ENCODE measurements at places on chromosomes 5 and 9.

DNA sequence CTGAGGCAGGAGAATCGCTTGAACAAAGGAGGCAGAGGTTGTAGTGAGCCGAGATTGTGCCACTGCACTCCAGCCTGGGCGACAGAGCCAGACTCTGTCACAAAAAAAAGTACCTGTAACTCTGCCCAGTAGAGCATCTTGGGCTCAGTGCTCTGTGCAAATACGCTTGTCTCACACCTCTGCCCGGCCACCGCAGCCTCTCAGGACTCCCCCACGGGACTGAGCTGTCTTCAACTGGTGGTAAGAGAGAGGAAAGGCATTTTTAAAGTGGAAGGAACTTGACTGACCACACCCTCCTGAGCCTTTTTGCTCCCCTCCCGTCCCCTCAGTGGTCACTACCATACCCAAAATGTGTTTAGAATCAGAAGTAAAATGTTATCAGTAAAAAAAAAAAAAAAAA is 174.3 kb upstream of the PIK3R1 start:
- DNase-seq: no peak

DNA sequence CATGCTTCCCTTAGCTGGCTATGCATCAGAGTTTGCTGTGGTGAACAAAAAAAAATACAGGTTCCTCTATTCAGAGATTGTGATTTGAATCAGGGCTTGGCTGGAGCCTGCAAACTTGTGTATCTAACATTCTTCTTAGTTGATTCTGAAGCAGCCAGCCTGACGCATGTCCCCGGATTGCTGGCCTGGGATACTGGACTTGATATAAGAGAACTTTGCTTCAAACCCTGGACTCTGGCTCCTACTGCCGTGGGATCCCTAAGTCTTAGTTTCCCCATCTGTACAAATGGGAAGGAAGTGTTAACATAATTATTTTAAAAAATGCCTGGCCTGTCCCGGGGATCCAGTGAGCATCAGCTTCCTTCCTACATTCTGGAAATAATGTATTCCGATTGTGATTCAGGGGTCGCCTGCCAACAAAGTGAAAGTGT is 292.8 kb downstream of the ARHGEF28 start:
- no peak for DNase-seq

- DNase-seq: no peak
Observed at GRCh38 chr5:152900332-152900731, 495.3 kb upstream of the NMUR2 start.

- no peak for DNase-seq
Observed at GRCh38 chr5:115948091-115948534, 14.2 kb upstream of the LVRN start.

- no peak for DNase-seq
Observed at GRCh38 chr5:14930486-14930885, 58.9 kb upstream of the ANKH start.

DNA sequence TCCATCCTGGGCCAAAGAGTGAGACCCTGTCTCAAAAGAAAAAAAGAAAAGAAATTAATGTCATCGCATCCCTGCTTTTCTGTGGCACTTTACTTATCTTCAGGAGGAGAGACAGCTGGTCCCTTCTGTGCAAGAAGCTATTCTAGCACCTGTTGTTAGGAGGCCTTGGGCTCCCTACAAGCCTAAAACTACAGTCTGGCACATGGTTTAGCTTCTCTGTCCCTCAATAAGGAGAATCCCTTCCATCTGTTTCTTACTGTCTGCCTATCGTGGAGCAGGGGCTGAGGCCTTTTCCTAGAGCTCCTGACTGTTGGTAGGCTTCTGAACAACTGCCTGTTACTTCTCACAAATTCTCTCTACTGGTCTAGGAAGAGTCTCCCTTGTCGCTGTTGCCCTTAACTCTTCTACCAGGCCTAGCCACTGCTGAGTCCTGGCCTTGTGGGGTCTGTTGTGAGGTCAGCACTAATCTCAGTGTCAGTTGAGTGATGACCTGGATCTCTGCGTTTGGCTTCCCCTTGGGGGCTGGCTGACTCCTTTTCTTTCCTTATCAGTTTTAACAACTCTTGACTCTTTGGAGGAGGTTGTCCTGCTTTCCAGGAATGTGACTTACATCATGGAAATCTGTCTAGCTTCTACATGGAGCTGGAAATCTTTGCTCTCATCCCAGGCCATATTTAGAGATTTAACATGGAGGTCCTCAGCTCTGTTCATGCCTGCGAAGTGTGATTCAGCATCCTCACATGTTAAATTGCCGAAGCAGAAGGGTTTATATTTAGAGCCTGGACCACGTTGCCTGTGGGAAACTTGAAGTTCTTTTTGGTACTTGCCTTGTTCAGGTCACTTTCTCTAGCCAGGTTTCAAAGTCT is 5.7 kb upstream of the GARNL3 start:
- no peak for DNase-seq

- no peak for DNase-seq
Observed at GRCh38 chr5:112847306-112847705, 13.8 kb upstream of the SRP19 start.

- no peak for DNase-seq
Observed at GRCh38 chr5:1925111-1926070, 42.7 kb upstream of the IRX4 start.

DNA sequence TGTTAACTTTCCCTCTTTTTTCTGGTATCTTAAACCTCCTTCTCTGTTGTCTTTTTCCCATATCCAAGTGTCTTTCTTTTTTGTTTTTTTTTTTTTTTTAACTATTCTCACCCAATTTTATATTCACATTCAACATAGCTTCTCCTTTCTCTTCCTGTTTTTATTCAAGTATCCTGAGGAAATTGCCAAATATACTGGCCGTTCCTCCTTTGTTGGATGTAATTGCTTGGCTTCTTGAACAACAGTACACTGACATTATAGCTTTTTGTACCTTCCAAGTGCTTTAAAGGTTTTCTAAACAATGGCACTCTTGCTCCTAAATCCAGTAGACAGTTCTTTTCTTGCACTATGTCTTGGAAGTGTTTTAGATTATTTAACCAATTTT is 1146.8 kb downstream of the MAT2B start:
- DNase-seq: no peak

- DNase-seq: no peak
Observed at GRCh38 chr9:2732492-2732891, 15.2 kb downstream of the KCNV2 start.

GRCh38 chr5:104443706-104444105 is 881.1 kb upstream of the NUDT12 start:
- no peak for DNase-seq

DNA sequence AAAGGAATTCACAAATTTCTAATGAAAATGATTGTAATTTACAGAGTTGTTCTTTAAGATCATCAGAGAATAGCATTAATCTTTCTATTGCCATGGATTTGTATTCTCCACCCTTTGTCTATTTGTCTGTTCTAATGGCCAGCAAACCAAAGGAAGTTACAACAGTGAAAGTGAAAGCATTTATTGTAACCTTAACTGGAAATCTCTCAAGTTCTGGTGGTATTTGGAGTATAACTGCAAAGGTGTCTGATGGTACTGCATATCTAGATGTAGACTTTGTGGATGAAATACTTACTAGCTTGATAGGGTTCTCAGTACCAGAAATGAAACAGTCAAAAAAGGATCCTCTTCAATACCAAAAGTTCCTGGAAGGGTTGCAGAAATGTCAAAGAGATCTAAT is 21.7 kb downstream of the RMI1 start:
- DNase-seq: no peak

DNA sequence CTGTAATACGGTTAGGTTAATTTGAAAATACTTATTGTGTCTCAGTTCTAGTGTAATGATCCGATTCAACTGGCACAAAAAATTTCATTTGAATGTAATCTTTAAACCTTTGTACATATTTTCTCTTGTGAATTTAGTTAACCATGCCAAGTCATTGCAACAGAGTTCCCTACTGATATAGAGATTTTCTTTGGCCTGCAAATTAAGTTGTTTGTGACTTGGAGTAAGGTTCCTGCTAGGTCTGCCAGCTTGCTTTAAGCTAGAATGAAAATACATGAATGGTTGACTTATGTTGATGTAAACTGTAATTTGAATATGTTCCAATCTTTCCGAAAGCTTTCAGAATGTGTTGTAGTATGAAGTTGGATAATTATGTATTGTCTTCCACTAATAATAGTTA is 1004.1 kb upstream of the EDIL3 start:
- no peak for DNase-seq

- peak; percentile 72 for DNase-seq
Observed at GRCh38 chr9:69671879-69672595, at the start of gene APBA1. TSS of gene APBA1 (minus strand) at chr9:69672371.

- peak; percentile 78 for DNase-seq
Observed at GRCh38 chr9:132268725-132269352, 85.9 kb downstream of the SETX start.

GRCh38 chr9:81513059-81513458 is 176.3 kb downstream of the TLE1 start:
- no peak for DNase-seq

GRCh38 chr5:149381261-149381985 is 2.3 kb upstream of the IL17B start:
- DNase-seq: no peak

DNA sequence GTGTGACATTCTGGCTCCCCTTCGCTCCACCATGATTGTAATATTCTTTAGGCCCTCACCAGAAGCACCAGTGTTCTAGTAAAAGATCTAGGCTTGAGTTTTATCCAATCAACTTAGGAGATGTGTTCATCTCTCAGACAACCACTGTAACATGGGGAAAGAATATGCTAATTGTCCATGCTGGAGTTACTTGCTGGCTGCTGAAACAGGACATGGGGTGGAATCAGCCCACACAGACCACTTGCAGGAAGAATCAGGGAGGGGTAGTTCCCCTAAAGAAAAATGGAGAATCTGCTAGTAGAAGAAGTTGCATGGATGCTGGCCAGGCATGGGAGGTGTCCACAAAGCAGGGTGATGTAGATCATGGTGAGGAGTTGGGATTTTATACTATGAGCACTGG is 86.2 kb downstream of the FEM1C start:
- DNase-seq: no peak

DNA sequence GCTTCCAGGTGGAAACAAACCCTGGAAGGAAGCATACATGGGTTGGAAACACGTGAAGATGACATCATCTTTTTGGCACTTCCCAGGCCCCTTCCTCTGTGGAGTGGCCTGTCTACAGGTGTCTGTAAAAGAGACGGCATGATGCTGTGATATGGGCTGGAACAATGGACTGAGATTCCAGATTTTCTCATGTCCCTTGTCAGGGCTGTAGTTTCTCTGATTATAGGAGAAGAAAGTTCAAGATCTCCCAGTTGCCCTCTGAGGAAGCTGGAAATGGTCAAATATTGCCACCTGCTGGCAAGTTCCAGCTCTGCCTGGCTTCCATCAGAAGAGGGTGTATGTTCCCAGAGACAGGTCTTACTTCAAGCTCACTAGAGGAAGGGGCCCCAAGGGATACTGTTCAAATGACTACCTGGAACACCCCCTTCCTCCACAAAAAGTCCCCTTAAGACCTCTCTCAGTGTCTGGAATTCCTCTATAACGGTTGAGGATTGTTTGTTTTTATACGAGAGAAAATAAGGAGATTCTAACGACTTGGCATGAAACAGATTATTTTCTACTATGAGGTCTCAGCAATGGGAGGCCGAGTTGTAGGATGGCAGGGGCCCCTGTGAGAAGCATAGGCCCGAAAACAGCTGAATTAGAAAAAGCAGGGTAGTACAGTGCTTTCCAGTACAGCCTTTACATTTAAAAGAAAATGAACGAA is 7.3 kb upstream of the ANXA6 start:
- DNase-seq: peak; percentile 87

GRCh38 chr5:134142806-134143205 is 28.3 kb downstream of the TCF7 start:
- peak; percentile 3 for DNase-seq

DNA sequence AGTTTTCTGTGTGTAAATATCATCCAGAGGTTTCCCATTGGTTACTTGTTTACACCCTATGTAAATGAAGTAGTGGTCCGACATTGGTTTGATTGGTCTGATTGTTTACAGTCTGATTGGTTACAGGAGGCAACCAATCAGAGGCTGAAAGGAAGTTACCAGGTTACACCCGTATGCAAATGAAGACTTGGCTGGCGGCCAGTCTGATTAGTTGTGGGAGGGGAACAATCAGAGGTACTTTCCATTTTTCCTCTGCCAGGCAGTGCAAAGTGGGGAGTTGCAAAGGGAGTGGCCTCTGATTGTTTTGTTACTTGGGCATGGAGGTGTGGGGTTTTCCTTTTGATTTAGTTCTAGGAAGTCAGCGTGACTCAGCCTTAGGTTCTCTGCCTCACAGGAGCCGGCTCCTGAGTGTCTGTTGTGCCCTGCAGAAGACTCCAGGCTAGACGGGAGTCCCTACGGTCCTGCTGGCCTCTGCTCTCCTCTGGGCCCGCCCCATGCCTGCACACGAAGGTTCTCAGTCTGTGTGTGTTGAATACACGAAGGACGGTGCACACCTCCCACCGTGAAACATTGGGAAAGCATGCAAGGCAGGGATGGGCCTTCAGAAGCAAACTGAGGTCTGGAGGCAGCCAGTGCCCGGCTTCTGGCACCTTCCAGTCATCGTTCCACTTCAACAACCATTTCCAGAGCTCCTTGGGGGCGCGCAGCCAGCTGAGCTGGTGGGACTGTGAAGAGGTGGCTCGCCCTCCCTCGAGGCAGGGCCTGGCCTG is 42.9 kb downstream of the OLFM1 start:
- no peak for DNase-seq

All from CD4-positive, alpha-beta T cell treated with Interleukin-17A for 4 hours (primary cell).